ENCODE measurements at places on chromosomes 4 and X.

- no peak for DNase-seq
These were observed 160.7 kb upstream of the NPY2R start for GRCh38 chr4:155047755-155048154.

DNA sequence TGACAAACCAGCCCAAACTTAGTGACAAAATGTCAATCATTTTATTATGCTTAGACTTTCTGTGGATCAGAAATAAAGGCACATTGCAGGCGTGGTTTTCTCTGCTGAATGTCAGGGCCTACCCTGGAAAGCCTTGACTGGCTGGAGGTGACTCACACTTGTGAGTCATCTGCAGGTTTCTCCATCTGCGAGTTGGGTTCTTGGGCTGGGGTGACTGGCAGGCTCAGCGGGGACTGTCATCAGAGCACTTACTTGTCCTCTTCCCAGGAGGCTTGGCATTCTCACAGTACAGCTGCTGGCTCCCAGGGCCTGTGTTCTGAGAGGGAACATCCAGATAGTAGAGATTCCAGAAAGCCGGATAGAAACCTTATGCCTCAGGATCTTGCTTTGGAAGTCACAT is 153.8 kb upstream of the AGA start:
- no peak for DNase-seq

DNA sequence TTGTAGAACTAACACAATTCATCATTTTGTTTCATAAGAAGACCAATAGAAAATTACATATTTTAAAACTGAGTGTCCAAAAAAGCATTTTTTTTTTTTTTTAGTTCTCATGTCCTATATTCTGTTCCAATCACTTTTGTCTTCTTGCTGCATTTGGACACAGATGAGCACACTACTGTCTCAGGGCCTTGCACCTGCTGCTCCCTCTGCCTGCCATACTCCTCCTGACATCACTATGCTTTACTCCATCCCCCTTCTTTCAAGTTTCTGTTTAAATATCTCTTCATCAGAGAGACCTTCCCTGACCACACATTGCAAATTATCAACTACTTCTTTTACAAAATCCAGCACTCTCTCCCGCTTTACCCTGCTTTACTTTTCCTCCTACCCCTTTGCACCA is 230.7 kb upstream of the GK2 start:
- peak; percentile 44 for DNase-seq

- no peak for DNase-seq
These were observed 98.9 kb upstream of the PDLIM3 start for GRCh38 chr4:185634066-185634652.

DNA sequence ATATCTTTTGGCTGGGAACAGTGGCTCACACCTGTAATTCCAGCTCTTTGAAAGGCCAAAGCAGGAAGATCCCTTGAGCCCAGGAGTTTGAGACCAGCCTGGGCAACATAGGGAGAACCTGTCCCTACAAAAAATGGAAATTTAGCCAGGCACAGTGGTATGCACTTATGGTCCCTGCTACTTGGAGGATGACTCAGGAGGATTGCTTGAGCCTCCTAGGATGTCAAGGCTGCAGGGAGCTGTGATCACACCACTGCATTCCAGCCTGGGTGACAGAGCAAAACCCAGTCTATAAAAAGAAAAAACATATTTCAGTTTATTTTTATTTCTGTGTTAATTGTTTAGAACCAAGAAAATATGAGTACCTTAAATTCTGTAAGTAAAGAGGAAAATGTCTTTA is 123.7 kb downstream of the CBR4 start:
- DNase-seq, result no peak

GRCh38 chr4:76952656-76953582 is 3.4 kb downstream of the SEPTIN11 start:
- no peak for DNase-seq

DNA sequence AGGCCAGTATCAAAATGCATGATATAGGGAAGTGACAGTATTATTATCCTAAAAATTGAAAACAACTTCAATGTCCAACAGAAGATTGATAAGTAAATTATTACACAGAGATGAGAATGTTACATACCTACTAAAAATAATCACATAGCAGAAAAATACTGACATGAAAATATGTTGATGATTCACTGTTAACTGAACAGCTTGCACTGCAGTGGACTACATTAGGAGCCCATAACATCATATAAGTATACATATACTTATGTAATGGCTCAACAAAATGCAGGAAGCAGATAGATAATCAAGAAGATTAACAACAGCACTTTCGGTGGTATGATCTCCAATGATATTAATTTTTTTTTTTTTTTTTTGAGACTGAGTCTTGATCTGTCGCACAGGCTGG is 7.1 kb downstream of the CLOCK start:
- no peak for DNase-seq

DNA sequence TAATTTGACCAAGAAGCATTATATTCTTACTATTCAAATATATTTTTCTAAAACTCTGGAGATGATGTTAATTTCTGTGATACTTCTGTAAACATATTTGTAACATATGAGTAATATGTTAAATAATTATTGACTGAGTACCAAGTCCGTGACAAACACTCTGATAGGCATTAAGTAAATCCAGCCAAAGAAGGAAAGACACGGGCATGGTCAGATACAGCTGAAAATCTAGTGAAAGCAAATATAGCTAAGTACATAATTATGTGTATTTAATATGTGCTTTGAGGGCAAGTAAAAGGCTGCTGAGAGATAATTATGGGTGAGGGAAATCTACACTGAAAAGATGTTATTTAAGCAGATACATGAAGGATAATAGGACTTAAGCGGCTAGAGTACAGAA is 1263.6 kb upstream of the ADGRL3 start:
- peak; percentile 78 for DNase-seq

- peak; percentile 24 for DNase-seq
These were observed 19.5 kb upstream of the NFXL1 start for GRCh38 chr4:47933840-47934239.

DNA sequence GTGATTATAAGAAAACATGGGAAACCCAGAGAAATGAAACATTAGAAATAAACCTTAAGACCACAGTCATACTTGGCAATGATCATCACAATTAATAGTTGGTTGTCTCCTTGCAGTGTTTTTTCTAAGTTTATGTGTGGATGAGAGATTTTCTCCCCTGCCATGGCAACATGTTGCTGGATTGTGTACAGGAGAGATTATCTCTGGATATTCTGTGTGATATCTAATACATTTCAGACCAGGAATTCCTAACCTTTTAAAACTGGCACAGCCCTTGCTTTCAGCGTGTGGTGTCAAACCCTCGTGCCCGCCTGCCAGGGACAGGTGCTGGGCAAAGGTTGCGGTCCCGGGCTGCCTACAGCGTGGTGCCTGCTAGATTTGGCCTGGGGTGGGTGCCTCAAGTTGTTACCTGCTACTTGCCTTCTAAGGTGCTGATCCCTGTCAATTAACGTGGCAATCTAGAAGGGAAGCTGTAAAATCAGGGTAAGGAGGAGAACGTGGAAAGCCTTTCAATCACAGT is 100.5 kb downstream of the TMEM131L start:
- no peak for DNase-seq

GRCh38 chr4:26320538-26321372 is at the start of gene RBPJ:
RBPJ (plus strand) TSS chr4:26321014; CDS start chr4:26321029, 15 bp downstream.
- DNase-seq, result peak; percentile 98

- peak; percentile 50 for DNase-seq
These were observed 276.4 kb downstream of the IL15 start for GRCh38 chr4:141912831-141913230.

GRCh38 chrX:23497919-23498318 is 163.3 kb downstream of the PTCHD1 start:
- DNase-seq, result no peak

GRCh38 chr4:74423104-74423503 is 21.8 kb upstream of the AREG start:
- DNase-seq, result no peak

GRCh38 chr4:155564880-155565279 is 101.8 kb upstream of the GUCY1A1 start:
- DNase-seq, result no peak

DNA sequence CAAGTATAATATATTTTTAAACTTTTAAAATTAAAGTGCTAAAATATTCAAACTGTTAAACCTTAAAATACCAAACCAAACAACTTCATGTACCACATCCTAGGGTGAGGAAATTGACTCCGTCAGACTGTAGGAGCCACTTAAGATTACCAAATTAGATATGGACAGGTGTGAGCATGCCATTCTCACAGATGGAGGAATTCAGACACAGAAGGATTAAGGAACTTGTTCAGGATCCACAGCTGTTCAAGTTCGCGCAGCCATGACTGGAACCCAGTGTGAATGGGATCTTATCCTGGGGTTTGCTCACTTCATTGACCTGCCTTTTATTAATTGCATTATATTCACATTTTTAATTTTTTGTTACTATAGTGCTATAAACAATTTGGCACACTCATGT is 224.9 kb upstream of the PCDH7 start:
- DNase-seq, result no peak

Data from COR-L47 (cell line).